ENCODE measurements at places on chromosomes 7 and 10.
A peak's percentile ranks its signal among the peaks of the same experiment; 100 is the strongest.

DNA sequence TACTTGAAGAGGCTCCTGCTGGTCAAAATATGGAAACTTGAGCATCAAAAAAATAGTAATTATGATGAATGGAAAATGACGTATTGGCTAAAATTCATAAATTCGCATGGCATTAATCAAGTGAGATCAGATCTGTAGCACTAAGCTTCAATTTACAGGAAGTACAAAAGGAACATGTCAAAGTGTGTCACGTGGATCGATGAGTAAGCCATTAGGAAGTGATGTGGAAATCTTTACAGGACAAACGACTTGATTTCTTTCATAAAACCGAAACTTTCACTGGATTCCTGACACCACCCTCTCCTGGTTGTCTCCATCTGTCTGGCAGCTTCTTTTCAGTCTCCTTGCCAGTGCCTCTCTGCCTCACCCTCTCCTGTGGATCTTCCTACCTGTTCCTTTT is 25.8 kb downstream of the AKR1C8 start:
- peak; percentile 5 for DNase-seq

GRCh38 chr10:61642150-61642571 is 20.6 kb upstream of the CABCOCO1 start:
- no peak for DNase-seq

- no peak for DNase-seq
Observed at GRCh38 chr7:5477723-5478531, 54.3 kb upstream of the TNRC18 start.

- DNase-seq = peak; percentile 93
Observed at GRCh38 chr10:97539523-97540200, 32.9 kb upstream of the ANKRD2 start.

DNA sequence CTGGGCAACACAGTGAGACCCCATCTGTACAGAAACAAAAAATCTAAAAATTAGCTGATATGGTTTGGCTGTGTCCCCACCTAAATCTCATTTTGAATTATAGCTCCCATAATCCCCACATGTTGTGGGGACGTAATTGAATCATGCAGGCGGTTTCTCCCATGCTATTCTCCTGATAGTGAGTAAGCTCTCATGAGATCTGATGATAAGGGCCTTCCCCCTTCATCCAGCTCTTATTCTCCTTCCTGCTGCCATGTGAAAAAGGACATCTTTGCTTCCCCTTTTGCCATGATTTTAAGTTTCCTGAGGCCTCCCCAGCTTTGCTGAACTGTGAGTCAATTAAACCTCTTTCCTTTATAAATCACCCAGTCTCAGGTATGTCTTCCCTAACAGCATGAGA is 136.5 kb downstream of the SFMBT2 start:
- no peak for DNase-seq

DNA sequence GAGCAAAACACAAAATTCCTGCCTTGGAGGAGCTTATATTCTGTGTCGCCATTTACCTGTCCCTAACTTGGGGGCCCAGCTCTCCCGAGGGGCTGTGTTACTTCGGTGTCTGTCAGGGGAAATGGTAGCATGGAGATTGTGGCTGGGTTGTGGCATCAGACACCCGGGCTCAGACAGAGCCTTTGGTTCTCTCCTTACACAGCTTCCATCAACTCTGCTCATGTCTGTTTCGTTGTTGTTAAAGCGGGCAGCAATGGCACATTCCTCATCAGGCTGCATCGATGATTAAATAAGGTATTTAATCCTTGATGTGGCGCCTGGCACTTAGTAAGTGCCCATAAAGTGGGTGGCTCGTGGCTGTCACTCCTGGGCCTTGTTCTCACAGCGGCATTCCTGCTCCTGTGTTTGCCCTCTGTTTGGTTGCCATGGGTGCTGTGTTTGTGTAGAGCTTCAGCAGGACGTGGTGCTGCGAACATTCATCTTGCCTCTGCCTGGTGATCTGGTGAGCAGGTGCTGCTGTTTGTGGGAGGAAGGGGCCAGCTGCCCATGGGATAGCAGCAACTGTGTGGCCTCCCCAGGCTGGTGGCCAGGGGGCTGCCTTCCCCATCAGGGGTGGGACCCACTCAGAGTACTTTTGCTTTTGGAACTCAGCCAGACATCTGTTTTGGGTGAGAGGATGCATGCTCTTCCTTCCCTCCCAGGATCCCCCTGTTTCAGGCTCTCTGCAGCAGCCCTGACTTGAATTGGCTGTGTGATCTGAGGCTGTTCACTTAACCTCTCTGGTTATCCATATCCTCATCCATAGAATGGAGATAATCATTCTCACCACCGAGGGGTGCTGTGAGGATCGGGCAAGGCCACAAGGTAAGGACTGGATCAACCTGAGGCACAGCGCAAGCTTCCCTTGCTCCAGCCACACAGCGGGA is 207.2 kb upstream of the SVIL start:
- DNase-seq = peak; percentile 44

DNA sequence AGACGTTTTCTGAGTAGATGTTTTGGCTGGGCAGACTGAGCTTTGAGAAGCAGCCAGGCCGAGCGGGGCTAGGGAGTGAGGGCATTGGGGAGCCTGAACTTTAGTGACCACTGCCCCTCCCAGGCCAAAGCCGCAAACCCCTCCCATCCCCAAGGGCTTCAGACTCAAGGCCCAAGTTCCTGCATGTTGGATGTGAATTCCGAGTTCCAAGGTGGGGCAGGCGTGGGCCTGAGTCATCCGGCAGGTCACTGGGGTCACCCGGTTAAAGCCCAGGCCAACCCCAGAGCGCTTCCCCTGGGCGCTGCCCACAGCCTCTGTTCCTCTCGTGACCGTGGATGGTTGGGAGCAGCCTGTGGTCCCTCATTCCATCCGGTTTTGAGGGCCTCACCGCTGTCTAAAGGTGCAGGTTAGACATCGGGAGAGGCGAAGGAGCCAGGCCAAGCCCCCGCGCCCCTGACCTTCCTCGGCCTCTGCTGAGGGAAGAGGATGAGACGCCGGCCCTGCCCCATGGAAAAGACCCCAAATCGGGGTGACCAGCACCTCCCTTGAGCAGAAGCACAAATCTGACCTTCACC is 6.9 kb upstream of the PDGFA start:
- DNase-seq = no peak

- DNase-seq = no peak
Observed at GRCh38 chr7:16794986-16795385, 9.8 kb downstream of the AGR2 start.

DNA sequence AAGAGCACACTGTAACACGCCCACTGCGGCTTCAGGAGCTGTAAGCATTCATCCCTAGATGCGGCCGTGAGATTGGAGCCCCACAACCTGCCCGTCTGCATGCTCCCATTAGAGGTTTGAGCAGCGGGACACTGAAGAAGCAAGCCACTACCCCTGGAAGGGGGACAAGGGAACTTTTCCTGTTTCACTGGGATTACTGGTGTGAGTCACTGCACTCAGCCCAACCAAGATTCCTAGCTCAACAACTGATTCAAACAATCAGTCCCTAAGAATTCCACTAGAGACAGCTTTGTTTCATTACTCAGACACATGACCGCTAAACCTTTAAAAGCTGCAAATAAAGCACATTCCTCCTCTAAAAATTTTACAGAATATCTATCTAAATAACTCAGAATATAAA is 69.8 kb downstream of the ORC5 start:
- DNase-seq = peak; percentile 52

DNA sequence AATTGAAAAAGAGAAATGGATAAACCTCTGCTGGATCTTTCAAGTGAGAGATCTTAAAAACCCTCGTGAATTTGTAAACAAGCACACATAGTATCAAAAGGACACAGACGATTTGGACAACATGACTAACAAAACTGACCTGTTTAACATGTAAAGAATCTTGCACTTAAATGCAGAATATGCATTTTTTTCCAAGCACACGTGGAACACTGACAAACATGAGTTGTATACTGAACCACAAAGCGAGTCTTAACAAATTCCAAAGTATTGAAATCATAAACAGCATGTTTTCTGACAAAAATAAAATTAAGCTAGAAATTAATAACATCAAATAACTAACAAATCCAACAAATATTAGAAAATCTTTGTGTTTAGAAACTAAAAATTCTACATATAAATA is 65.0 kb upstream of the ZNF746 start:
- peak; percentile 79 for DNase-seq

GRCh38 chr7:92843781-92844180 is 7.4 kb upstream of the CDK6 start:
- DNase-seq = no peak
